Activated CD4-positive, alpha-beta T cell treated with anti-CD3 and anti-CD28 coated beads for 24 hours (primary cell): ENCODE measurements at places on chromosomes 16 and 17.
A peak's percentile ranks its signal among the peaks of the same experiment; 100 is the strongest.

GRCh38 chr17:27563532-27563931, 67.5 kb upstream of the LGALS9 start:
- no peak for DNase-seq

DNA sequence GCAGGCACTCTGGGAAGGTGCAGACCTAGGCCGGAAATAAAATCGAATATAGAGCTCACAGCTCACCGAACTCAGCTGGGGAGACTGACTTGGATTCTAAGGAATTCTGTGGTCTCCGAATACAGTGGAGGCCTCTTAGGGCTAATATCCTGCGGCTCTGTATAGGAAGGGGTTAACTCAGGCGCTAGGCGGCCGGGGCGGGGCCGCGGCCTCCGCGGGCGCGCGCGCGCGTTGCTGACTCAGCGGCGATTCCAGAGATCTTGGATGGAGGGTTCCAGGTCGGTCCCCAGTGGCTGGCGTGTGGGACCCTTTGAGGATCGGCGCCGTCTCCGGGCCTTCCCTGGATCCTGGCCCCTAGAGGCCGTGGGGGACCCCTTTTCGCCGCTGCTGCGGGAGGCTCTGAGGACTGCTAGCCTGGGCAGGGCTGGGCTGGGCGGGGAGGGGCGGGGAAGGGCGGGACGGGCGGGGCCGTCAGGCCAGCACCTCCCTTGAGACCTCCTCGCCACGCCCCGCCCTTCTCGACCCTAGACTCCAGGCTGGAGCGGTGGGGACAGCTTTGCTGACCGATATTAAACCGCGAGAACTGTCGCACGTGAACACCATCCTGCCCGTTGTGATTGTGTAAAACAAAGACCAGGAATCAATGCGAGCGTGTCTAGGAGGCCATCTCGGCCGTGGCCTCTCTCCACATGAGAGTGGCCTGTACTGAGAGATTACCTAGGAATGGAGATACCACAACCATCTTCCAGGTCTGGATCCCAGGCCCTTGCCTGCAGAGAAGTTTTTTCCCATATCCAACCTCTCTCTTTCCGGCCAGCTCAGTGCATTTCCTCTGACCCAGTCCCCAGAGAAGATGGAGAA, 1.4 kb upstream of the PLEKHH3 start:
- DNase-seq = peak; percentile 72

GRCh38 chr17:41835800-41836549, at the start of gene NT5C3B:
Gene NT5C3B (minus strand): TSS chr17:41836232. CDS start chr17:41836193, 39 bp downstream.
- peak; percentile 41 for DNase-seq

DNA sequence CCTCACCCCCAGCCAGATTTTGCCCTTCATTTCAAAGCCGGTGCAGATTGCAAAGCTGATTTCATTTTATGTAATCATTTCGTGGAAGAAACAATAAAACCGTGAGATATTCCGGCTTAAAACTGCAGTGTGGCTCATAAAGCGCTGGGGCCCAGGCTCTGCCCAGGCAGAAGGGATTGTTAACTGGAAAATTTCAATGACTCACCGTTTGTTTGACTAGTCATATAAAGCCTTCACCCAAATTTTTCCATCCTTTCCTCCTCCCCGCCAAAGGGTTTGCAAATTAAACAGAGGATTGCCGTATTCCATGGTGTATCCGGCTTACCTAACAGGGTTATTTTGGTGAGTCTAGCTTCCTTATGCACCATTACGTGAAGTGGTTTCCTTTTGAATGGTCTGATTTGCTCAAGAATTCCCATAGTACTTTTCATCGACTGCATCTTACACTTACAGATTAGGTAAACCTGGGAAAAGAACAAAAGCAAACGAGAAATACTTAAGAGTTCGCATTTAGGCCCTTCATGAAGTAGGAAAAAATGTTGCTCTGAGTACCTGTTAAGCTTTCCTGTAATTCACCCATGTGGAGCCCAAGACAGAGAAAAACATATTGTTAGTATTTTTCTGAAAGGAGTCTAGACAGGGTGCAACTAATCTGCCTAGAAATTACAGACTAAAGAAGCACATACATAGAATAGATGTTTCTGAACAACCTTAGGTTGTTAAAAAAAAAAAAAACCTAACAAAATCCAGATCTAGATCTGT, 949 bp upstream of the GSPT1 start:
- DNase-seq = no peak

DNA sequence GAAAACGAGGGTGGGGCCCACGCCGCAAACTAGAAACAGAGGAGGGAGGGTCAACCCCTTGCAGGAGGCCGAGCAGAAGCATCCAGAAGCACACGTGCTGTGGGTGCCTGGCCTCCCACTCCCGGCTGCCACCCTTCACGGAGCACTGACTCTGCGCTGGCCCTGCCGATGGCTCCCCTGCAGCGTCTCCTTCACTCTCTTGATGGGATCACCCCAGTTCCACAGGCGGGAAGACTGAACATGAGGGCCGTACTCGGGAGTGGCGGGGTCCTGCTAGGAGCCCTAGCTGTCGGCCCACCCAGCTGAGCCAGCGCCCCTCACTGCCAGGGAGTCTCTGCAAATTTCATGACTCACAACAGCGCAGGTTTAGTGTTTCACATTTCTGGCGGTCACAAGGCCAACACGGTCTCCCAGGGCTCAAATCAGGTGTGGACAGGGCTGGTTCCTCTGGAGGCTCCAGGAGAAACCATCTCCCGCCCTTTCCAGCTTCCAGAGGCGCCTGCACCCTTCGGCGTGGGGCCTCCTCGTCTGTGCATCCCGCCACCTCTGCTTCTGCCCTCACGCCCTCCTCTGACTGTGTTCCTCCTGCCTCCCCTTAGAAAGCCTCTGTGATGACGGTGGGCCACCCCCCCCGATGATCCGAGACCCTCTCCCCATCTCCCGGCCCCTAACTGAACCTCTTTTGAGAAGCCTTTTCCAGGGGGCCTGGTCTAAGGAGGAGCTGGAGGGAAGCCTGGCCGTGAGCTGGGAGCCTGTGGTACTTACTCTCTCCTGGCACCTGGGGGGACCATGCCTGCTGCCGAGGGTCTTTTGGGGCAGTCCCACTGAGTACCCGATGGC, 2.0 kb downstream of the PTX4 start:
- DNase-seq = no peak

GRCh38 chr16:27844826-27845225, 218.7 kb downstream of the GSG1L start:
- DNase-seq = no peak

GRCh38 chr16:80231888-80232287, 308.9 kb upstream of the DYNLRB2 start:
- no peak for DNase-seq

GRCh38 chr16:82824408-82824807, 197.6 kb downstream of the CDH13 start:
- DNase-seq = no peak

DNA sequence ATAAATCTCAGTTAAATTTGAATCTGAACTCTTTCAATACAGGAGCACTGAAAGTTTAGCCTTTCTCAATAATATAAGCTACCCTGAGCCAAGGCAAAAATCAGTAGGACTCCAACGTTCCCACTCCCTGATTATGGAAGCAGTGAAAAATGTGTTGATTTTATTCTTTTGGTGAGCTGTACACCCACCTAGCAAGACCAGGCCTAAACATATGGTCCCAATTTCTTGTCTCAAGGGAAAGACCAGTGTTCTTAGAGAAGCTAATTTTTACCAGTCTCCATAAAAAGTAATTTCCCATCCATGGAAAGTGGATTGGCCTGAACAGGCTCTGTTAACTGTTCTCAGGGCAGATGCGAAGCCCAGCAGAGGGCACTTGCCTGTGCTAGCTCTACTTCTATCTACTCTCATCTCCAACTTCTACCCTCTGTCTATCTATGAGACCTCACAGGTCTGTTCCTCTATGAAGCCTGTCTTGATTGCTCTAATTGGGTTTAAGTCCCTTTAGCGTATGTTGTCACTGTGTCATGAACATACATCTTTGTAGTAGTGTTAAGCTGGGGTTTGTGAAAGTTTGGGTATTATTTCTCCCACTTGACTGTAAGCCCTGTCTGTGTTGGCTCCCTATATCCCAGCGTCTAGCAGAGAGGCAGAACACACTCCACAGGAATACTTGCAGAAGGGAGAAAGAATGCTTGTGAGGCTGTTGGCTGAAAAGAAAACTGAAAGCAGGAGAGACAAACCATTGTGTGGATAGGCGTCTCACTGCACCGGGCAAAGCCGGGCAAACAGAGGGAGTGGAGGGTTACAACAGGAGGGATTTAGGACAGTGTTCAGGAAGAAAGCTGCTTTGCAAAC, 167.1 kb upstream of the MAF start:
- no peak for DNase-seq

DNA sequence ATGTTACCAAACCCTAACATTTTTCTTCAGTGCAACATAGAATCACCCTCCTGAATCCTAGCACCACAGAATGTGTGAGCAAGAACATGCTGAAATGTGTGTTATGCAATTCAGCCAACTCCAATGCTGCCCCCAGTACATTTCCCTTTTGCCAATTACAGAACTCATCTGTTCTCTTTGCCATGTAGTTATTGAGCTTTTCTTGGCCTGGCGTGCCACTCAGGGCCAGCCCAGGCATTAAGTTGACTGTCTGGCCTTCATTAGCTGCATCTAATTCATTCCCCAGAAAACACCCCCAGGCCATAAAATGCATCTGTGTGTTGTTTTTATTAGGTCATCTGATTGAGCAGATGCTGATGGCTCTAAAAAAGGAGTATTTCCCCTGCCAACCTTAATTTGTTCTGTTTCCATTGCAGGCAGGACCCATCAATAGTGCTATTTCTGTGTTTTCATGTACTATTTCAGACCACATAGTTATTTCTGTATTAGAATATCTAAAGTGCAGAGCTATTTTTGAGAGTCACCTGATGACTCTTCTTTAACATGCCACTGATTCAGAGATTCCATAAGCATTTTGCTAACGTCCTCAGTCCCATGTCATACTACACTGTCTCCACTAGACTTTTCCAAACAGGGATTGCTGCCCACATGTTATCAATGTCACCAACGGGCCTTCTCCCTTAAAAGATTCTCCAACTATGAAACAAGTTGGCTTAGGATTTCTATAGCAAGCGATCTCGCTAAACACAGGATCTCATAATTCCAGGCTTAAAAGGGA, 969.7 kb downstream of the CDH11 start:
- DNase-seq = no peak
